ENCODE measurements at places on chromosomes 2 and 18. TPM values are rescaled to one million over a fixed set of nuclear protein-coding genes. Genes with fewer than 3 reads are reported as not detected.

DNA sequence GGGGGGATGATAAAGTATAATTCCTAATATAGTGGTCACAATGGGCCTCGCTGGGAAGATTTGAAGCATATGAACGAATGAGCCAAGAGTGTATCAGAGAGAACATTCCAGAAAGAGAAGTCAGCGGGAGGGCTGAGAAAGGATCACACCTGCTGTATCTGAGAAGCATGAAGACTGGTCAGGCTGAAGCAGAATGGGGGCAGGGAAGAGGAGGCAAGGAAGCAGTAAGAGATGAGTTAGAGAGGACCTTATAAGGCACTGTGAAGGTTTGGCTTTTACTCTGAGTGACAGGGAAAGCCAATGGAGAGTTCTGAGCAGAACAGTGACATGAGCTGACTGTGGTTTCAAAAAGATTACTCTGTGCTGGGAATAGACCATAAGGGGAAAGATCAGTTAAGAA lies 73.5 kb downstream of the CHN1 start:
- H3K4me1 ChIP-seq = no peaks in the 10 kb centered on the region
- H3K36me3 ChIP-seq = no peaks in the 10 kb centered on the region
- H3K27ac ChIP-seq = no peak overlapping the region
- no peak overlapping the region for H3K4me3 ChIP-seq
- H3K27me3 ChIP-seq = no peaks in the 10 kb centered on the region

GRCh38 chr2:11949732-11950523 lies 203.5 kb downstream of the LPIN1 start:
- H3K4me3 ChIP-seq = no peak overlapping the region
- H3K36me3 ChIP-seq = no peaks in the 10 kb centered on the region
- DNase-seq = no peak
- peaks cover 5% of the 10 kb centered on the region for H3K4me1 ChIP-seq

DNA sequence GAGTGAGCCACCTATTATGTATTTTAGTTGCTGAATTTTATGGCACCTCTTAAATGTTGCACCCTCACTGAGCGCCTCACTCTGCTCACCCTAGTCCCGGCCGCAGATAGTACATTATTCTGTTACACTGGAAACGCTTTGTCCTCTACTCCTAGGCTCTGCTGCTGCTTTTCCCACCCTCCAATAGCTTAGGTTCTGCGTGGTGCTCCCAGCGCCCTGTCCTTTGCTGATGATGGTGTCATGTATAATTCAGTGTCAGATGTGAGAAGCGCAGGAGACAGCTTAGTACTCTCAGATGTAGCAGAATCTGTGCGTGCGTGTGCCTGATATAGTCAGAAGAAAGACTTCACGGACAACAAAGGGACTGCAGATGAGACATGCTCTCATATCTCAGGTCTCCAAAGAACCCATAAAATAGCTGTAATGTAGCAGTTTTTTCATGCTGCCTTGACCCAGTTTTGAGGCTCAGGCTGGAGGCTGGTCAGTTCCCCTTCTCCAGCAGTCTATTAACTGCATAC lies 1.4 kb upstream of the REEP1 start:
- H3K27me3 ChIP-seq = peaks cover 70% of the 10 kb centered on the region
- H3K4me3 ChIP-seq = no peak overlapping the region
- no peaks in the 10 kb centered on the region for H3K4me1 ChIP-seq
- no peak overlapping the region for H3K27ac ChIP-seq

SP140 gene
- total RNA-seq = 0.58 TPM

All from PC-9 (cell line).